Activated CD4-positive, alpha-beta T cell treated with anti-CD3 and anti-CD28 coated beads, Interleukin-2, Interleukin-4, amounts not matched to agents 100 ng/mL and 50 ng/mL, durations not matched to agents 16 hours and 8 hours (primary cell): ENCODE measurements at places on chromosomes 6 and 20.
A peak's percentile ranks its signal among the peaks of the same experiment; 100 is the strongest.

DNA sequence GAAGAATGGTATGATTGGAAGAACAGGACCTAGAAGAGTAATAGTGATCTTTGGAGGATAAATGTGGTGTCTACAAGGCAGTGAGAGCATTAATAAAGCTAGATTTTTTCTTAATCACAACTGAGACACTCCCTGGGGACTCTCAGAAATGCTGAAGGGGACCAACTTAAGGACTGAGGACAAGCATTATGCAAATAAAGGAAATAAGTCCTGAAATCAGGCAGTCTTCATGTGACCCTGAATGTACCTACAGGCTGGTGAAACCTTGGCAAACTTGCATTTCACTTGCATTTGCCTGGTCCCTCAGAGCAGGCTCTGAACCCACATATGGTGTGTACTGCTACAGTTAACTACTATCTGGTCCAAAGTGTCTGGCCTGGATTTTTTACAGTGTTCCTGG is 19.3 kb upstream of the TTK start:
- no peak for DNase-seq

GRCh38 chr6:56655996-56656395 is 13.3 kb upstream of the DST start:
- DNase-seq: no peak

DNA sequence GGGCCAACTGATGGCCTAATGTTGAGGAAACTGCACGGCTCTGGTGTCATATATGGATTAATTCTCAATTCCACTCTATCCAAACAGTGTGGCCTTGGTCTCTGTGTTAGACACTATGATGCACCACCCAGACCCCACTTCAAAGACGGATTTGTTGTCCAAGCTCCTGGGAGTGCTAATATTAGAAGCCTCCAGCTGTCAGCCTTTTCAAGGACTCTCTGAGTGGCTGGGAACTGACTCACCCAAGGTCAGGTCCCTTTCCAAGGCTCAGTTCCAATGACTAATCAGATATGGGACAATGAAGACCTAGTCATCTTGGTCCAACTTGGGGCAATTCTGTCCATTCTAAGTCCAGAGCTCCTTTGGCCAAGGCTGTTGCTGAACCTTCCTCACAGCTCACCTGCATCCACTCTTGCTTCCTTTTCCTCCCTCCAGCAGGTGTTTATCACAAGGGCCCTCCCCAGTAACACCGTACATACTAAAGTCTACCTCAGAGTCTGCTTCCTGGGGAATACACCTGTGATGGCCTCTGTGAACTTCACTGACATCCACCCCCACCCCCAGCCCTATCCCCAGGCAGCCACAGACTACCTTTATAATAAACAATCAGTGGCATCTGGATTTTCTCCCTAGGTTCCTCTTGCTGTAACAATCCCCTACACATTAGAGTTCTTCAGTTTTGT is 7.2 kb upstream of the IL20RA start:
- no peak for DNase-seq

- no peak for DNase-seq
These were observed 1352.6 kb upstream of the GJE1 start for GRCh38 chr6:140779991-140780596.

- DNase-seq: no peak
These were observed 95.6 kb downstream of the SYCP2 start for GRCh38 chr20:59837623-59838394.

- no peak for DNase-seq
These were observed 234.7 kb upstream of the SULF2 start for GRCh38 chr20:48019940-48020339.

GRCh38 chr20:57928181-57928967 is 218.6 kb upstream of the PMEPA1 start:
- DNase-seq: no peak

DNA sequence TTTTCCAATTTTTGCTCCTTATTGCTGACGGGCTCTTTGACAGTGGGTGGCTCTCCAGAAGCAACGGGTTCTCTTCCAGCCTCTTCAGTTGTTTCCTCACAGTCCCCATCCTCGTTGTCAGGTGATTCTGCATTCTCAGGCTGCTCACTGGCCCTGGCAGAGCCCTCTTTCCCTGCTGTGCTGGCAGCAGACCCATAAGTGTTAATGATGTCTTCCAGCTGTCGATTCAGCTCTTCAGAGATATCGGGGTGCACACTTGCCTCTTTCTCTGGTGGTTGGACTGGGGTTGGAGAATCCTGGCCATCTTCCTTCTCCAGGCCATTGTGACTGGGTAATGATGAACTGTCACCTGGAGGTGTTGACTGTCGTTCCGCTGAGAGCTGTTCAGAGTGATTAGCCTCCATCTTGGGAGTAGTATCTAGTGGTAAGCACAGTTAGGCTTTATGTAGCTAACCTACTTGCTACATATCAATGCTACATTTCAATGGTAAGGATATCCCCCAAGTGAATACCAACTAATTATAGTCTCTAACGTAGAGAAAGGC is 3.2 kb downstream of the TXLNB start:
- DNase-seq: no peak

GRCh38 chr6:390914-391558 is 516 bp upstream of the IRF4 start:
- peak; percentile 58 for DNase-seq

DNA sequence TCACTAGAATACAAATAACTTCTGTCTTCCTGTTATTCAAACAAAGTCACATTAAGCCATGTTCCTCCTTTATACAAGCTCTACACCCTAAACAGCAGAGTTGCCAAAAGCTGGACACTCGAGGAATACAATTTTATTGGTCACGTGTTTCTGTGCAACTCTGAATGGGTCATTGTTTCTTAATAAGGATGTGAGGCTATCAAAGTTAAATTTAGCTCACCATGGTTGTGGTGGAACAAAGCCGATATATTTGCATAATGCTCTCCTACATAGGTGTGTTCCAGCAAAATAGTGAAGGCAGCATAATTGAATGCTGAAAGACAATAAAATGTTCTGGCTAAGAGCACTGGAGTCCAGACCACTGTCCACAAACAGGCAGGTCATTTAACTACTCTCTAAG is 36.9 kb upstream of the CD2AP start:
- DNase-seq: no peak

GRCh38 chr6:168221497-168222079 is 98.0 kb downstream of the DACT2 start:
- DNase-seq: no peak

DNA sequence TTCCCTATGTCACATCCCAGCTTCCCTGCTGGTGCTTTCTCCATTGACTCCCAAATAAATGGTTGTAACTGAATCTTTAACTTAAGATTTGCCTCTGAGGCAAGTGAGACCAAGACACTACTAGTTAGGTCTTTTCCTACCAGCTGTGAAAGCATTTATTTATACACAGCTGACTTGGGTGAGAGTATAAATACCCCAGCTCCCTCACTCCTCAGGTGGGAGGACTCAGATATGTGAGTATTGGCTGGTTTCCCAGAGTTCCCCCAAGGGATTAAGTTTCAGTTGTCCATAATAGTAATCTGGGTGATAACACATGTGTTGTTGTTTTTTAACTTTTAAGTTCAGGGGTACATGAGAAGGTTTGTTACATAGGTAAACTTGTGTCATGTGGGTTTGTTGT is 49.8 kb downstream of the CFAP61 start:
- DNase-seq: no peak

GRCh38 chr6:97067045-97067444 is 142.5 kb downstream of the KLHL32 start:
- no peak for DNase-seq

- no peak for DNase-seq
These were observed 31.8 kb downstream of the CNKSR3 start for GRCh38 chr6:154478701-154479060.
